Fibroblast of lung (primary cell): ENCODE measurements at places on chromosomes 7 and 10. TPM values are rescaled to one million over a fixed set of nuclear protein-coding genes. Genes with fewer than 3 reads are reported as not detected.
A peak's percentile ranks its signal among the peaks of the same experiment; 100 is the strongest.

Gene ANKRD2
- 1.8 TPM in 2 replicates for total RNA-seq

Gene HTR5A
- total RNA-seq, result not detected in 2 replicates

Gene EN2
- total RNA-seq, result under 0.01 TPM in 1 of 2 replicates, not detected in the other

GRCh38 chr7:156473476-156474240 lies 166.9 kb upstream of the RNF32 start:
- DNase-seq, result peak; percentile 58

- DNase-seq, result no peak
Measured at GRCh38 chr7:30430777-30431176, 47.8 kb downstream of the NOD1 start.

- DNase-seq, result no peak
Measured at GRCh38 chr7:51702673-51703072, 386.1 kb upstream of the COBL start.
